ENCODE measurements at places on chromosomes 6 and 20. TPM values are rescaled to one million over a fixed set of nuclear protein-coding genes. Genes with fewer than 3 reads are reported as not detected.

DNA sequence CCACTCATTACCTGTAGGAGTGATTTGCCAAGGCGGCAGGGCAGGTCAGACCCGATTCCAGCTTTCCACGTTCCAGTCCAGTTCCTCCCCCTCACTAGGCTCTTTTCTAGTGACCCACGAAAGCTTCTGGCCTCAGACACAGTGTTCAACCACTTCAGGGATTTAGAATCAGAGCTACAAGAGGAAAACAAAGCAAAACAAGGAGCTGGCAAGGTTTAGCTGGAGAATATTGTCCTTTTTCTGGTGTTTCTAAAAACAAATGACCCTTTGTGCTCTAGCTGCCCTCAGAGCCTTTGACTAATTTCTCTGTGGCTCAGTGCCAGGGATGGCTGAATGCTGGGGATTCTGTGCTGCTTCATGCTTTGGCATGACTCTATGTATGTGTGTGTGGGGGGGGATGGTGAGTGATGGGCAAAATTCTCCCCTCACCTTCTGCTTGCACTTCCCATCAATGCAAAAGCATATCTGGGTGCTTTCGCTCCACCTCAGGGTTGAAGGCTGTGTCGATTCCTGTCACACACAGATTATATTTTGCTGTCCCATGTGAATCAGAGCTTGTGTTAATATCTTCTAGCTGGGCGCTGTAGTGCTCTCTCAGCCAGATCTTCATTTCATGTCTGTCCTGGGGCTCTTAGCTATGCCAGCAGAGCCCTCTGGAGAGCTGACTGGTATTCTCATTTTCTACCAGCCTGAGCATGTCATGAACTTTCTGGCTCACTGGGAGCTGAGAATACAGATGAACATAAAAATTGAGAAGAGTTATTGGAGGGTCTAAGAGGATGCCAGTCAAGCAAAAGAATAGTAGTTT, 19.3 kb upstream of the NEDD9 start:
- peak; percentile 75 for DNase-seq

GRCh38 chr6:92023410-92023966, 1395.9 kb downstream of the EPHA7 start:
- DNase-seq: no peak

DNA sequence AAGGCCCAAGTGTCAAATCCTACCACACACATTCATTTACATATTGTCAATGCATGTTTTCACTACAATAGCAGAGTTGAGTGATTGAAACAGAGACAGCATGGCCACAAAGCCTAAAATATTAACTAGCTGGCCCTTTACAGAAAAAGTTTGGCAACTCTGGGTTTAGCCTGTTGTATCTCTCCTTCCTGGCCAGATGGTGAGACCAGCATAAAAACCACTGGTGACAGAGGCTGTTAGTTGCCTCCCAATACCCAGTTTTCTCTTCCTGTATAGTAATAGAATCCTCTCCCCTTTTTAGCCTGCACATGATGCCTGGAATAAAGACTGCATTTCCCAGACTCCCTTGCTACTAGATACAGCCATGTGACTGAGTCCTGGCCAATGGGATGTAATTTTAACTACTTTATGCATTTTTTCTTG, 100.0 kb upstream of the TAB2 start:
- no peak for DNase-seq

DNA sequence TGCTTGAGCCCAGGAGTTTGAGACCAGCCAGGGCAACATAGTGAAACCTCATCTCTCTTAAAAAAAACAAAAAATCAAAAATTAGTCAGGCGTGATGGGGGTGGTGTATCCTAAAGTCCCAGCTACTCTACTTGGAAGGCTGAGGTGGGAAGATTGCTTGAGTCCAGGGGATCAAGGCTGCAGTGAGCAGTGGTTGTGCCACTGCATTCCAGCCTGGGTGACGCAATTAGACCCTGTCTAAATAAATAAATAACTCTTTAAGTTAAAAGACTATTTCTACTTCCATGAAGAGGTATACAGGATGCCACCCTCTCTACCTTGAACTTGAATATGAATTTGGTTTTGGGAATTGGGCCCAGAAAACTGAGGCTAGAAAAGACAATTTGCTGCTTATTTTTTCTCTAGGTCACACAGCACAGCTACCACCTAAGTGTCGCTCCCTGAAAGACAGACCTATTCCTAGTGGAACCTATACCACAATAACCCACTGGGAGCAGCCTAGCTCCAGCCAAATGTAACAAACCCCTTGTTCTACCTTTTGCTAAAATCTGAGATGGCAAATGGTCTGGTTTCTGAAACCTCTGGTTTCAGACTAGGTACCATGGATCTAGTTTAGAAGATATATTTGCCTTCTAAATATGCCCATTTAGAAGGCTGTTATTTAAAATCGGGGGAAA, 35.2 kb downstream of the HMGCLL1 start:
- no peak for DNase-seq

- no peak for DNase-seq
These were observed 957 bp downstream of the PROKR2 start for GRCh38 chr20:5315807-5316187.

GRCh38 chr20:17205084-17205813, 21.6 kb upstream of the PCSK2 start:
- DNase-seq: no peak

DNA sequence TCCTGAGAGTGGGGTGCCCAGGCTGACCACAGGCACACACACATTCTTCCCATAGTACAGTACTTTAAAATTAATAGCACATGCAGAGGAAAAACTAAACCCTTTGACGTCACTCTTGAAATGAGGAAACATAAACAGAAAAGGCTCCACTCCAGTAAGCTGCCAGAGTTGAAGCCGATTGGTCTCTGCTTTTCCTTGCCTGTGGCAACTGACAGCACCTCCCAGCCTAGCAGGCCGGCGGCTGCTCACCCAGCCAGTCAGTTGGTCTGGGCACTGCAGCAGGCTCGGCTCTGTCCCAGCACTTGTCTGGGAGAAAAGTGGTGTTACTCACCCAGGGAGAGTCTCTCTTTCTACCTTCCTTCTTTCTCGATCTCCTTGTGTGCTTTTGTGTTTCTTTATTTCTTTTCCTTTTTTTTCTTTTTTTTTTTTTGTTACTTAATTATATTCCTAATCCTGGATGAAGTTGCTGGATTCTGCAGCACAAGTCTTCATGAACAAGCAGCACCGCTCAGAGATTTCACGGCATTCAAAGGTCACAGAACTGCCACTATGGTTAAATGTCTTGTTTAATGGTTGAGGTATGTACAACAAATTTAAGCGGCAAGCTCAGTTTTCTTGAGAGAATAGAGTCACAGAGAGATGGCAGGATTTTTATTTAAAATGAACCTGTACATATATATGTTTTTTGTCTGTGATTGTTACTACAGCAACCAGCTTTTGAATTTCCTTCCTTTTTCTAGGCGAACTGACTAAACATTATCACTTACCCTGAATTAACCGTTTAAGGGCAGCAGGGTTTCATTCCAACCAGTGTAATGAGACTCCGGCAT, at the start of gene PDE7B:
TSS of gene PDE7B (plus strand) at position 260 of the 830 bp plus-strand sequence.
- DNase-seq: peak; percentile 93

- no peak for DNase-seq
These were observed 8.5 kb upstream of the KIAA1755 start for GRCh38 chr20:38269040-38269439.

DNA sequence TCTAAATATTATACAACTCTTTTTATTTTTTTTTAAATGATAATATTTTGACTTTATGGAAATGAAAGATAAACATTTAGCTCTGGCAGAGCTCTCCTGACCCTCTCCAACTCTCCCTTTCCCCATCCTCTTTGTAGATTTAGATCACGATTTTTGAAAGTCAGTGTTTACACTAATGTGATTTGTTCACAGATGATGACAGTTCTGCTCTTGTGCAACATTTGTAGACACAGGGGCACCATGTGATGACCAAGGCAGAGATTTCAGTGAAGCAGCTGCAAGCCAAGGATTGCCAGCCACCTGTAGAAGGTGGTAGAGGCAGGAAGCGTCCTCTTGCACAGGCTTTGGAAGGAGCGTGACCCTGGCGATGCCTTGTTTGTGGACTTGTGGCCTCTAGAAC, 483.2 kb downstream of the QKI start:
- DNase-seq: no peak

GRCh38 chr6:161074496-161075121, 83.0 kb downstream of the MAP3K4 start:
- DNase-seq: no peak

DNA sequence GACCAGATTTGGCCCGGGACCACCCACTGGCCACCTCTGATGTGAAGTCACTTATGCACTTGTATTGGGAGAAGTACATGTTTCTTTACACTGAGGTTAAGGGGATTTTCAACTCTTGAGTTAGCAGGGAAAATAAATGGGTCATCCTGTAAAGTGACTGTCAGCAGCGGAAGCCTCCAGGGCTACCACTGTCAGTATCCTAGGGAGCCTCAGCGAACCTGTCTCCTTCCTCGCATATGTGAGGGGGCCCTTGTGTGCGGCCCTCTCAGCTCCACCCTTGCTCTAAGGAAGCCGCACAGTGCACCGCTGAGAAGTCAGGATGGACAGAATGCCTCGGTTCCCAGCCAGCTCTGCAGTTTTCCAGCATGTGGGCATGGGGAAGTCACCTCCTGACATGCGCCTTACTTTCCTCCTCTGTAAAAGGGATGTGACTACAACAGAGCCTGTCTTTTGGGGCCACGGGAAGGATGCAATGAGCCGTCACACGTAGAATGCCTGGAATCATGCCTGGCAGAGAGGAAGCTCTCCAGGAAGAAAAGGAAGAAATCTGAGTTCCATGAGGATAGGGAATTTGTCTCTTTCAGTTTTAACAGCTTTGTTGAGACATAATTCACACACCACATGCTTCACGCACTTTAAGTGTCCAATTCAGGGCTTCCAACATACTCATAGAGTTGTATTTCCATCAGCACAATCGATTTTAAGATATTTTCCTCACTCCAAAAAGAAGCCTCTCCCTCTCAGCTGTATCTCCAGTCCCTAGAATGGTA, 115.4 kb downstream of the SYCP2 start:
- no peak for DNase-seq

Gene ARHGAP18
- total RNA-seq: 6.1 TPM

Gene DUSP15
- 6.6 TPM for total RNA-seq

Gene JPH2
- 106 TPM for total RNA-seq

GRCh38 chr6:84135291-84135690, 92.2 kb downstream of the CEP162 start:
- no peak for DNase-seq

Gene HLA-DOB
- total RNA-seq: 0.20 TPM

- no peak for DNase-seq
These were observed 237.9 kb downstream of the TSHZ2 start for GRCh38 chr20:53210041-53210440.

Gene DLL1
- total RNA-seq: 25.2 TPM

GRCh38 chr6:31927242-31927862, at the start of gene C2:
Gene C2, plus strand, starts transcription at chr6:31927717. Its CDS starts 36 bp downstream, at chr6:31927753.
- peak; percentile 51 for DNase-seq

GRCh38 chr6:16334671-16335070, 96.3 kb downstream of the GMPR start:
- DNase-seq: peak; percentile 66

Data from right cardiac atrium (tissue), 5 donors.